RPMI7951 (cell line): ENCODE measurements at places on chromosomes 2 and 18. TPM values are rescaled to one million over a fixed set of nuclear protein-coding genes. Genes with fewer than 3 reads are reported as not detected.
A peak's percentile ranks its signal among the peaks of the same experiment; 100 is the strongest.

GRCh38 chr2:115165529-115166109 lies 723.2 kb downstream of the DPP10 start:
- peak; percentile 28 for DNase-seq

Gene LIPG
- 0.60 and 2.2 TPM in 2 replicates for total RNA-seq

- no peak for DNase-seq
Measured at GRCh38 chr2:237520290-237520689, 33.2 kb downstream of the MLPH start.

GRCh38 chr18:9516437-9517064 lies 41.2 kb downstream of the RALBP1 start:
- peak; percentile 37 for DNase-seq

Gene TMEM37
- not detected in 2 replicates for total RNA-seq

Gene CXCR4
- not detected in 2 replicates for total RNA-seq

- no peak for DNase-seq
Measured at GRCh38 chr18:79606621-79607331, 72.8 kb upstream of the CTDP1 start.

GRCh38 chr2:46352621-46353020 lies 55.4 kb downstream of the EPAS1 start:
- DNase-seq, result no peak
